ENCODE measurements at places on chromosomes 2 and 18.

- DNase-seq = no peak
Observed at GRCh38 chr18:78406743-78407465, 572.7 kb upstream of the SALL3 start.

DNA sequence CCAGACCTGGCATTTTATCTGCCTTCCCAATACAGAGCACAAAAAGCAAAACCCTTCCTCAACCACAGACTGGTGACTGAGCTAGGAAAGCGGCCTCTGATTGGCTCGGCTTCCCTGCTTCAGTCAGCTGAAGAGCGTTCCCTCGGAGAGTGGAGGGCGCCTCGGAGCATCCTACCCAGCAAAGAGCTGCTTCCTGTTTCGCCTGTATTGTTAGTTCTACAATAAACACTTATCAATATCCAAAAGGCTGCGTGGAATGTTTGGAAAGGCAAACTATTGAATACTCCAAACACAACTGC is 125.0 kb downstream of the CACNB4 start:
- peak; percentile 33 for DNase-seq

DNA sequence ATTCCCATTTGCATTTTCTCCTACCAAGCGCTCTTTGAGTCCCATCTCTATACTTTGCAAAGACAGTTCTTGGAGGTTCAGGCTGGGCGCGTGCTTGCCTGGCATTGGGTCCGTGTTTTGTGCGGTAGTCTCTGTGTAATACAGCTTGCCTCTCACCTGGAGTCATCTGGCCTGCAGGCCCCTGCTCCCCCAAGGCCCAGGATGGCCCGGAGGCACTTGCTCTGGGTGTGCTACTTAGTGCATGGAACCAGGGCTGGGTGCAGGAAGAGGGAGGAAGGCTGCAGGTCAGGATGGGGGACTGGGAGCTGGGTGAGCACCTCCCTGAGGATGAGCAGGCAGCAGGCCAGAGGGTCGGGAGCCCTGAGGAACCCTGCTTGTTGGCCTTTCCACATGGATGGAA is 220.9 kb downstream of the LDLRAD4 start:
- DNase-seq = no peak

- DNase-seq = no peak
Observed at GRCh38 chr18:77129150-77129551, 3.4 kb downstream of the MBP start.

DNA sequence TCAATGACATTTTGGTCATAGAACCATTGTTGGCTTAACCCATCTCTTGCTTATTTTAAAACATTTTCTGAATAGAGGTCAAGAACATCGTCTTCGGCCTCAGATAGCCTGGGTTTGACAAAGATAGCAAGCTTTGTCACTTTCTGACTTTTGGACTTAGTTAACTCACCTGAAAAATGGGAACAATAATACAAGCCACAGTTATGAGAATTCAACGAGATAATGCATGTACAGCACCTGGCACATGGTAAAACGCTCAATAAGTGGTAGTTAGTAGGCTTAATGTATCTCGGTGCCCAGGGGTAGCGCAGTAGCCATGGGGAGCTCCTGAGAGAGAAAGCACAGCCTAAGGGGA is 446 bp upstream of the COPS7B start:
- DNase-seq = no peak

GRCh38 chr2:65345631-65346030 is 86.8 kb downstream of the SPRED2 start:
- DNase-seq = no peak

- DNase-seq = no peak
Observed at GRCh38 chr2:79993144-79993543, 311.4 kb downstream of the LRRTM1 start.

DNA sequence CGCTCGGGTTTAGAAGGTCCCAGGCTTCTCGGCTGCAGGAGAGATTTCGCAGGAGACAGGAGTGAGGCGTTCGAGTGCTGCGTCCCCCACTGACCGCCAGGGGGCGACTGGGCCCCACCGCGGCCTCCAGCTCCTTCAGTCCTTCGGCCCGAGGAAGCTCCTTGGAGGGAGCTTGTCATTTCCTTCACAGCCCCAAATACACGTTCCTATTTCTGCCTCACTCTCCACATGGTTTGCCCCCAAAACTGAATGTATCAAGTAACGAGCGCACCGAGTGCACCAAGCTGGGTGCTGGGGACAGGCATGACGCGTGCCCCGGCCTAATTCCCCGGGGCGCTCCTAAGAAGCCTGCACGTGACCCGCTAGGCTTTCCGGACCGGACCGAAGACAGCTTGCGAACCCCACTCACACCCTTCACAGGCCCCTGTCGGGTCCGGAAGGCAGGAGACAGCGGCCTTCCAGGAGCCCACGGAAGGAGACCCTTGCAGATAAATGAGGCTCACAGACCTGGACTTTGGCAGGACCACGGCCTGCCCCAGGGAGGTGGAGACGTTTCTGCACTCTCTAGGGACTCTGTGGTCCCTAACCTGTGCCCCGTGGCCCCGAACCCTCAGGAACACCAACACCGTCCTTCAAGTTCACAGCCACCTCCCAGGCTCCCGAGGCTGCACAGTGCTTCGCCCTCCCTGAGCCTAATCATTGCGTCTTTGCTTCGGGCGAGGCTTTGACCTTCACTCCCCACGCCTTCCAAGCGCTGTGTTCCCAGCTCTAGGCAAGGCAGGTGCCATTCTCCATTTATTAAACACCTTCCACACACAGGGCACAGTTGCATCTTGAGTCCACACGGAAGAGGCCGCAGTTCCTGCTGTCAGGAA is 13.0 kb upstream of the FAHD2A start:
- DNase-seq = peak; percentile 38

DNA sequence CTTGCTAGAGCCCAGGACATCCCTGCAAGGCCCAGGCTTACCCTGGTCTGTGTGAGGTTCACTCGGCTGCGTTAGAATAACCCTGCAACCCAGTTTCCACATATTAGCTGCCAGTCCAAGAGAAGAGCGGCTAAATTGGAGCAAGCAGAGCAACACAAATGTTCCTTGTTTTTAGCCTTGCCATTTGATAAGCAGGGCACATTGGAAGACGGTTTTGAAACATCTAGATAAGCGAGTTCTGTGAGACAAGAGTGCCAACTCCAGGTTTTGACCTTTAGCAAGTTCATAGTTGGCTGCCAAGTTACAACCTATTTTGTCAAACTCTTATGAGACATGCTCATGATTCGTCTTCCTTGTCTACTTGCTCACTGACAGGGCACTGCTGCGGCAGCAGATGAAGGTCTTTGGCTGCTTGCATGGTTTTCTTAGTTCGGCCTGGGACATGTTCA is 23.5 kb downstream of the DPP4 start:
- no peak for DNase-seq

GRCh38 chr2:102141011-102141943 is 1.3 kb upstream of the IL1R1 start:
- no peak for DNase-seq

DNA sequence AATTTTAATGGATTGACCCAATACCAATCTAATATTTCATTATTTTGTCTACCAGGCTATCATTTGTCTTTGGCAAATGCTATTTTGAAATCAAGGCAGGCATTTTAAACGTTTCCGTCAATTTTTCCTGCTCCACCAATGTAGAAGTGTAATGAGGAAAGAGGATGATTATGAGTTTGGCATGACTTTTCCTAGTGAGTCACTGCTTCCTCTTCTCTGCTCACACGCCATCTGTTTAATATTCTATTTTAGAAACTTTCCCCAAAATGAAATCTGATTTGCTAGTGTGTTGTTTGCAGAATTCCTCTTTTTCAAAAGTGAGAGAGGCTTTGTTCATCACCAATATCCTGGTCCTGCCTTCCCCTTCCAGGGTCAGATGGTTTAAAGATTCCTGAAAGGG is 42.5 kb upstream of the PID1 start:
- no peak for DNase-seq

- no peak for DNase-seq
Observed at GRCh38 chr2:74206180-74206688, 7.8 kb downstream of the MTHFD2 start.

DNA sequence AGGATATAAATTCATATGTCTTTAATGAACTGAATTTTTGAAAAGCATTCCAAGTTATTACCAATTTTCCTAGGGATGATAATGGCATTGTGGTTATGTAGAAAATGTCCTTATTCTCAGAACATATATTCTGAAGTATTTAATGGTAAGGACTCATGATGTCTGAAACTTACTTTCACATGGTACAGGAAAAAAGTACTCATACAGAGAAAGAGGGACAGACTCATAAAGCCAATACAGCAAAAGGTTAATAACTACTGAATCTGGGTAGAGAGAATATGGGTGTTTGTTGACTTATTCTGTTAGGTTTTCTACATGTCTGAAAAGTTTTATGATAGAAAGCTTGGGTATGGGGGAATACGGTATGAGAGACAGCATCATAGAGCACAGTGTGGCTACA is 84.3 kb upstream of the SERTAD2 start:
- DNase-seq = no peak

- no peak for DNase-seq
Observed at GRCh38 chr2:199309973-199310372, 147.8 kb downstream of the SATB2 start.

DNA sequence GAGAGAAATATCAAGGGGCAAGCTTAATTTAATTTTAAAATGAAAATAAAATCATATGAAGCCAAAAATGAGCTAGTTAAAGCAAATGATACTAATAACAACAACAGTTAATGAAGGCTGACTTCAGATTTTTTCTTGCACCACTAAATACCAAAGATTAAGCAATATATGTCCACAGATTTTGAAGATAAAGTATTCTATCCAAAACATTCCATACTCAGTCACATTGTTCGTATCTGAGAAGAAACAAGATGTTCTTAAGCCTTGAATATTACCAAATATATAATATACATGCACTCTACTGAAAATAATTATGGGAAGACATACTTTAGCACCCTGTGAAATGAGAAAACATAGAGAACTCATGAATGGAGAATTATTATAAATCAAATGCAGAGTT is 593.3 kb upstream of the SYT4 start:
- DNase-seq = no peak

Data from substantia nigra (tissue), 51 donors.